ENCODE measurements at places on chromosomes 5 and 9.

DNA sequence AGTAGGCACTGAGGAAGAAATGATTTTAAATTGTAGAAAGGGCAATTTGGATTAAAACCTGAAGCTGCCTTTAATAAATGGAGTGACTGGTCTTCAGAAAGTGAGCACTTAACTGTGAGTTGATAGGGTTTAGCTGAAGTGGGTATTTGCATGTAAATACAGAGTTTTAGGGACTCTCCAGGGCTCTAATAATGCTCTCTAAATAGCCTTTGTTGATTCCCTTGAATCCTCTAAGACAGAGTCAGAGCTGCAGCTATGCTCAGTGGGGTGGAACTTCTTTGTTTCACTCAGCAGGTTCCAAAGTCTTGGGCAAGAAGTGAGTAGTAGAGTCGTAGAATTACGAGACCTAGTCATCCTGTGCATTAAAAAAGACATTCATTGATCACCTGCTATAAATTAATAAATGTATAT is 21.4 kb downstream of the GLRA1 start:
- DNase-seq = no peak

DNA sequence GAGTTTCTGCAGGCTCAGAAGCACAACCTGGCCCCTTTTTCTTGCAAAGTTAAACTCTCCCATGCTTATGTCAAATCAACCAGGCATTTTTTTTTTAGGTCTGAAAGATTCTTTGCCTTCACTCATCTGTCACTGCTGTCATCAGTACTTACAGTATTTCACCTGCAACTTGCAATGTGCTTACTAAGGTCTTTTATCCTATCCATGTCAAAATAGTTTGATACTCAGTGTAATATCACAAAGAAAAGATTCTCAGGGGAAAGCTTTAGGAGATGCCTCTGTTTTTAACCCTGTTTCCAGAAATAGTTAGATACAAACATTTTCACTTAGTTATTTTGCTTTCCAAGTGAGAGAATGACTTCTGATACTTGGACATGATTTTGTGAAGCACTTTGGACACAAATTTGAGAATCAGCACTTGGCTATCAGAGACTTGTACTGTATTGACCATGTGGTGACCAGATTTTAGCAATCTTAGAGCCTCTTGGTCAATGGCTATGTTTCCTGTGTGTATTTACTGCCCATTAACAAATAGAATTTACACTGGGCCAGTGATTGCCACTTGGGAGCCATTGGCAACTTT is 428.2 kb downstream of the IRX1 start:
- no peak for DNase-seq

DNA sequence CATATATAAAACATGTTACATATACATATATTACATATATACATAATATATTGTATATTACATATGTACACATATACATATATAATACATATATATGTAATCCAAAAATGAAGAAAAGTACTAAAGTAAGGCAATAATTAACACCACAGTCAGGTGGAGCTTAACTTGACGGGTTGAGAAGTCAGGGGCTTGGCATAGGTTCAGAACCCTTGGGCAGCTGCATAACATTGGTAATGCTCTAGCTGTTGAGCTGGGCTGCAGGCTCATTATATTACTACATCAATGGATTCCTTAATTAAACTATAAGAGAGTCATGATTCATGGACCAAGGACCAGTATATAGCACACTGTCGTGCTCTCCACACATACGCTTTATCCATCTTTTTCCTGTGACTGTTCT is 435.2 kb upstream of the ADAMTS16 start:
- no peak for DNase-seq

DNA sequence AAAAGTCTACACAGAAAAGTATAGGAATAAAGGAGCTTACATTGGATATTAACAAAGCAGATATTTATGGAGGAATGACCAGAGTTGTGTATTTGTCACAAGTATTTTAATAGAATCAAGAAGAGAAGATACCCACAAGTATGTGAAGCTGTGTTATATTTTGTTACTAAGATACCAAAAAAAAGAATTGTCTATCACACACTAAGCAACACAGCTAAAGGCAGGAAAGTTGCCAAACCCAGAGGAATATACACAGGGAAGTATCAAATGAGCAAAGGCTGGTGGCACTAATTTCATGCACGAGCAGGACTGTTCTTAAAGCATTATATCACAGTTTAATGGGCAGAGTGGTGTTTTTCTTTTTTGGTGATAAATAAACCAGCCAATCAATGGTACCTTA is 30.9 kb upstream of the RAI14 start:
- no peak for DNase-seq

- DNase-seq = no peak
These were observed 198.3 kb downstream of the KCTD16 start for GRCh38 chr5:144369006-144369405.

DNA sequence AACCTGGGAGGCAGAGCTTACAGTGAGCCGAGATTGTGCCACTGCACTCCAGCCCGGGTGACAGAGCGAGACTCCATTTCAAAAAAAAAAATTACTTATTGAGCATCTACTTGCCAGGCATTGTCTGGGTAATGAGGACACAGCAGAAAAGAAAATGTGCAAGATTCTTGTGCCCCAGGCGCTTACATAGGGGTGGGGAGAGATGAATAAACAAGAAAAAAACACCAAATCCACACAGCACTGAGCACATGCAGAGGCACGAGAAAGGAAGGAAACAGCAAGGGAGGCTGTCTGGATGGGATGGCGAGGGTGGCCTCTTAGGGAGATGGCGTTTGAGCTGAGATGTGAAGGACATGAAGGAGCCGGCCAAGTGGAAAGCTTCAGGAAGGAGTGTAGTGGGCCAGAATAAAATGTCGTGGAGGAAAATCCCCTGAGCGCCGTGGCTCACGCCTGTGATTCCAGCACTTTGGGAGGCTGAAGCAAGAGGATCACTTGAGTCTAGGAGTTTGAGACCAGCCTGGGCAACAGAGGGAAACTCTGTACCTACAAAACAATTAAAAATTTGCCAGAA is 13.9 kb downstream of the DYNC2I2 start:
- DNase-seq = no peak

- DNase-seq = no peak
These were observed 175.1 kb upstream of the MSX2 start for GRCh38 chr5:174549254-174549653.

GRCh38 chr9:131580358-131580757 is 35.0 kb downstream of the PRRT1B start:
- no peak for DNase-seq

GRCh38 chr9:121472446-121472845 is 27.2 kb downstream of the GGTA1 start:
- DNase-seq = no peak

DNA sequence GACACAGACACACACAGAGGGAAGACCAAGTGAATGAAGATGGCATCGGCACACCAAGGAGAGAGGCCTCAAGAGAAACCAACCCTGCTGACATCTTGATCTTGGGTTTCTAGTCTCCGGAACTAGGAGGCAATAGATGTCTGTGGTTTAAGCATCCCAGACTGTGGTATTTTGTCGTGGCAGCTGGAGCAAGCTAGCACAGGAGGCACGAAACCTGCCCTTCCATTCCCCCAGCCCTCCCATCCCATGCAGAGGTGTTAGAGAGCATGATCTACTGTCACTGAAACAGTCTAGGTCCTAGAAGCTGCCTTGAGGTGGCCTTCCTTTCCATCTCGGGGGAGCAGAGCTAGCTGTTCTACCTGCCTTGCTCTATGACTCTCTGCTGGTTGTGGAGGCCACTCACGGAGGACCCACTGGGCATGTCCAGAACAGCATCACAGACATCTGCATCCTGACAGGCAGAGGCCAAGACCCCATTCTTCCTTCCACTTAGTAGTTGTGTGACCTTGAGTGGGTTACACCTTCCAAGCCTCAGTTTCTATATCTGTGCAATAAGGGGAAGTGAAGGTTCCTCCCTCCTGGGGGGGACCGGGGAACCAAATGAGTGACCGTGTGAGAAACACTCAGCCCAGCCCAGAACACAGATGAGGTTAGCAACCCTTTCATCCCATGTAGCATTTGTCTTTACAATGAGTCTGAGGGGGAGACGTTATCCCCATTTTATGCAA is 134.3 kb upstream of the BOD1 start:
- no peak for DNase-seq

- DNase-seq = no peak
These were observed 135.6 kb downstream of the FOXD1 start for GRCh38 chr5:73312872-73313510.

DNA sequence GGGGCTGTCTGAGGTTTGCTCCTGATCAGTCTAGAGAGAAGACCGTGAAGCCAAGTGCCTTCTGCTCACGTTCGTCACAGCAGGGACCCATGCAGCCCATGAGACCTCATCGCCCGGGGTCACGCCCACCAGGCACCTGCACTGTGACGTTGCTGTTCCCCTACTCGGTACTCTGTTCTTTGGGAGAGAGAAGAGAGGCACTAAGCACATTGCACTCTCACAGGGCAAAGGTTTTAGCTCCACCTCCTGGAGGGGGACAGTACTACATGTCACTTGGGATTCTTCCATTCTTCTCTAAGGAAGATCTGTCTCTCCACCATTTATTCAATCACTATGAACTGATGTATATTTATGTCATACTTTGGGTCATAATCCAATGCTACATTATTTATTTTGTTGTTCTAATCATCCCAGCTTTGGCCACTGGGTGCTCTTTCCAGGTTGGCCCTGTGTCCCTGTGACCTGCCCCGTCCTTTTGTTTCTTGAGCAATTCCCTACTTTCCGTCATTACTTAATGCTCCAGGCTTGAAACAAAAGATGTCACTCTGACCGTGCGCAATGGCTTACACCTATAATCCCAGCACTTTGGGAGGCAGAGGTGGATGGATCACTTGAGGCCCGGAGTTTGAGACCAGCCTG is 31.4 kb upstream of the BRD3 start:
- DNase-seq = peak; percentile 75
